ENCODE measurements at places on chromosomes 1 and 21. TPM values are rescaled to one million over a fixed set of nuclear protein-coding genes. Genes with fewer than 3 reads are reported as not detected.

UBL4B gene
- total RNA-seq, result not detected

GRCh38 chr1:230142608-230143210, 75.7 kb downstream of the GALNT2 start:
- DNase-seq, result no peak

- DNase-seq, result no peak
Observed at GRCh38 chr21:19864476-19864875, 1133.7 kb upstream of the NCAM2 start.

- no peak for DNase-seq
Observed at GRCh38 chr1:231792634-231793033, 166.0 kb downstream of the DISC1 start.

ACOT11 gene
- 11.1 TPM for total RNA-seq

- DNase-seq, result no peak
Observed at GRCh38 chr1:88985032-88985431, 7.4 kb downstream of the KYAT3 start.

GRCh38 chr1:162230517-162230916, 146.1 kb downstream of the SPATA46 start:
- DNase-seq, result no peak

TEX38 gene
- total RNA-seq, result not detected

DNA sequence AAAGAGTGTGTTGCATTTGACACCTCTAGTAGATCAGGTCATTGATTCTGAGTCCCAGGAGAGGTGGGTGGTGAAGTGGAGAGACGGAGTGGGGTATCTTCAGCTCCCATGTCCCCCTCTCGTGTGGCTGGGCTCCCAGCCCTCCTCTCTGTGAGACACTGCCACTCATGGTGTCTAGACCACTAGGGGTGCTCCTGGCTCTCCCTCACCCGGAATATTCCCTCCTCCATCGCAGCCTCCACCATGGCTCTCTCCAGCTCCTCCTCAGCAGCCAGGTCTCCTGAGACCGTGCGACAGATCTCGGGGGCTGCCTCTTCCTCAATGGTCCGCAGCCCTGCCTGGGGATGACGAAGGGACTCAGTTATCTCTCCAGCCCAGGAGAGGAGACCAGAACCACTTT, 20.6 kb upstream of the KIF21B start:
- DNase-seq, result no peak

GRCh38 chr1:181131255-181131941, 42.9 kb downstream of the IER5 start:
- DNase-seq, result no peak

- DNase-seq, result no peak
Observed at GRCh38 chr1:80445033-80445432, 1355.7 kb upstream of the ADGRL2 start.

DNA sequence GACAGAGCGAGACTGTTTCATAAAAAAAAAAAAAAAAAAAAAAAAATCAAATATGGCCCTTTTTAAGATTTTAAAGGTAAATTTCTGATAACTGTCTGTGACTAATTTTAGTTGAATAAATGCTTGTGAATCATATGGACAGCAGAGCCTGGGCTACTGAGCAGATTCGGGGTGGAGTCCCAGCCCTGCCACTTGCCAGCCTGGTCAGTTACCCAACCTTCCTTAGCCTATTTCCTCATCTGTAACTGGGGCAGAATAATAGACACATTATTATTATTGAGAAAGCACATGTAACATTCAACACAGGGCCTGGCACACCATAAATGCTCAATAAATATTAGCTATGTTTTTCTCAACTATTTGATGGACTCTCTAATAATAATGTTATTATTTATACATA, 11.2 kb upstream of the H3-3A start:
- no peak for DNase-seq

DNA sequence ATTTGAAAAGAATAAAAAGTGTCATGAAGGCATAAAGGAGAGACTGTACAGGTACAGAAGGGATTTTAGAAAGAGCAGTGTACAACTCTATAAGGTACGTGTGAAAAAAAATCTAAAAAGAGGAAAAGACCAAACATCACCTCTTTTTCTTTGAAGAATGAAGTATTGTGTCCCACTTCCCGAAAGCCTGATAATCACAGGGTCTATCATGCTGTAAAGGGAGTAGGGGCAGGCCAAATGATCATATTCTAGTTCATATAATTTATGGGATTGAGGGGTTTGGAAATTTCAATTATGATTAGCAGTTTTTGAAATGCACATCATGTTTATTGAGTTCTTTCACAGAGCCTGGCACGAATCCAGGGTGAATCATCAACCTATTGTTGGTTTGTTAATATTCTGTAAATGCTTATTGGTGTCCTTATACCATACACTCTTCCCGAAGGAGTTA, 910 bp upstream of the RERE start:
- no peak for DNase-seq

GRCh38 chr21:36030581-36031189, 29.6 kb downstream of the SETD4 start:
- no peak for DNase-seq

- no peak for DNase-seq
Observed at GRCh38 chr1:31297277-31298247, 730 bp downstream of the ZCCHC17 start.

DNA sequence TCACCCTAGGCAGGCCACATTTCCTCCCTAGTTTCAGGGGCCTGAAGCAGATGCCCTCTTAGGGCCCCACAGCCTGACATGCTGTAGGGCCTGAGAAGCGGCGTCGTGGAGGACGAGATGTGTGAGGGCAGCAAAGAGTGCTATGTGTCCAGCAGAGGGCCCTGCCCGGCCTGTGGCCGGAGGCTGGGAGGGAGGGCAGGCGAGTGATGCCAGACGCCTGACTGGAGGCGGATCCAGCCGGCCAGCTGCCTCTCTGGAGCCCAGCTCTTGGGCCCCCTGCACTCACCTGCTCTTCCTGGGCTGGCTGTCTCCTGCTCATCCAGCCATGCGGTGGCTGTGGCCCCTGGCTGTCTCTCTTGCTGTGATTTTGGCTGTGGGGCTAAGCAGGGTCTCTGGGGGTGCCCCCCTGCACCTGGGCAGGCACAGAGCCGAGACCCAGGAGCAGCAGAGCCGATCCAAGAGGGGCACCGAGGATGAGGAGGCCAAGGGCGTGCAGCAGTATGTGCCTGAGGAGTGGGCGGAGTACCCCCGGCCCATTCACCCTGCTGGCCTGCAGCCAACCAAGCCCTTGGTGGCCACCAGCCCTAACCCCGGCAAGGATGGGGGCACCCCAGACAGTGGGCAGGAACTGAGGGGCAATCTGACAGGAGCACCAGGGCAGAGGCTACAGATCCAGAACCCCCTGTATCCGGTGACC, at the start of gene GPR37L1:
TSS of gene GPR37L1 (plus strand) at position 279 of the 697 bp plus-strand sequence. CDS start at position 326, 47 bp downstream.
- peak; percentile 40 for DNase-seq

C1orf74 gene
- total RNA-seq, result 2.1 TPM

PRR9 gene
- not detected for total RNA-seq

HPDL gene
- 1.7 TPM for total RNA-seq

- DNase-seq, result no peak
Observed at GRCh38 chr1:48966583-48966982, 189.9 kb upstream of the BEND5 start.

DNA sequence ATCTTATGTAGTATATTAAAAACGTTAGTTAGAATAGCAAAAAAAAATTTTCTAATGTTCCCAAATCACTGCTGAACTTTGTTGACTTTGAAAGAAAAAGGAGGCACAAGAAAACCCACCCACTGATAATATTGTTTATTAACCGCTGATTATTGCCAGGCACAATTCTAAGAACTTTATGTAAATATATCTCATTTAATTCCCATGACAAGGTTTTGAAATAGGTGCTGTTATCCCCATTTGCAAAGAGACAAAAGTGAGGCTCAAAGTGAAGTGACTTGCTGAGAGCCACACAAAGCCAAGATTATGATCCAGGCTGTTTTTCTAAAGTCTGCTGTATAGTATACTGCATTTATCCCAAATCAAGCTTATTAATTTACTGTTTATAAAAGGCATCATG, 56.4 kb downstream of the SASS6 start:
- no peak for DNase-seq

GRCh38 chr1:53722025-53722424, 16.9 kb downstream of the GLIS1 start:
- no peak for DNase-seq

GRCh38 chr1:45535988-45536766, 14.4 kb upstream of the AKR1A1 start:
- DNase-seq, result no peak

DNA sequence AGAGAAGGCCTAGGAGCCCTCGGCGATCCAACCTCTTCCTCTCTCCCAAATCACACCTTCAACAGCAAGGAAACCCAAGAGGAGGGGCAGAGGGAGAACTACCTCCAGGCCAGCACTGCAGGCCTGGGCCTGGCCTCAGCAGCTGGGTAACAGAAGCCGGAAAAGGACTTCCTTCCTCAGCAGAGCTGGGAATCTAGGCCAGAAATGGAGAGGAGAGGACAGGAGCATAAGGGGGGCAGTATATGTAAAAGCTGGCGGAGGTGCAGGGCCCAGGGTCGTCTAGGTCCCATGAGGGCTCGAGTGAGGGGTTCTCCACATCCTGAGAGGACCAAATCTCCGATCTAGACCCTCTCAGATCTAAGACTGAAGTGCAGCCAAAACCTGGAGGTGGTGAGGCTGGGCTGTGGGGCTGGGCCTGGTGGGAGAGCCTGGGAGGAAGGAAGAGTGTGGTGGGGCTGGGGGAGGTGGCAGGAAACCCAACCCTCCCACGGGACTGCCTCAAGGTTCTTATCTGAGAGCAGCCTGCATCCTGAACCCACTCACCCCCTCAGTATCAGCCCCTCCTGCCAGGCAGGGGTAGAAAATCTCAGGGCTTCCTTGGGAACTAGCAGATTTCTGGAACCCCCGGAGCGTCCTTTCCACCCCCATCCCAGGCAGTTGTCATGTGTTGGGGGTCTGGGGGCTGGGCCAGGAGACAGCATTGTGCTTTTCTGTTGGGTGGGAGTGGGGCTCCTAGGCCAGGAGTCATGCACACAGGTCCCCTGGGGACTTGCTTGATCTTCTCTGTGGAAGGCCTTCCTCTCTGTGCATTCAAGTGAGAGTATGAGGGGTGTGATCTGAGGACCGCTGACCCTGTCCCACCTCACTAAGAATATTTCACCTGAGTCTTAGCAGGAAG, 33.0 kb downstream of the PIK3C2B start:
- DNase-seq, result no peak

DNA sequence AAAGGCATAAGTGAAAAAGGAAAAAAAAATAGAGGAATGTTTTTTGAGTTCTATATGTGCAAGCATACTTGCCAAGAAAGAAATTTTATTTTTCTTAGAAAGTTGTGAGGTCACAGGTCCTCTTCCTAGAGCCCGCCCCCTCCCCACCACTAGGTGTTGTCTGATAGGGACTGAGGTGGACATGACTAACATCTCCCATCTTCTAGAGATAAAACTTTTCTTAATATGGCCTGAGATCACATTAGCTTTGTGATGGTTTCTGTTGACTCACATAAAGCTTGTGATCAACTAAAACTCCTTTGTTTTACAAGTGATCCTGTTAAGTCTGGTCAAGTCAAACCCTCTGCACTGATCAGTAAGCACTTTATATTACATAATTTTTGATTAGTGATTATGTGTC, 33.4 kb upstream of the CITED4 start:
- DNase-seq, result no peak

FLG2 gene
- total RNA-seq, result not detected

ZNF593OS gene
- not detected for total RNA-seq

DNA sequence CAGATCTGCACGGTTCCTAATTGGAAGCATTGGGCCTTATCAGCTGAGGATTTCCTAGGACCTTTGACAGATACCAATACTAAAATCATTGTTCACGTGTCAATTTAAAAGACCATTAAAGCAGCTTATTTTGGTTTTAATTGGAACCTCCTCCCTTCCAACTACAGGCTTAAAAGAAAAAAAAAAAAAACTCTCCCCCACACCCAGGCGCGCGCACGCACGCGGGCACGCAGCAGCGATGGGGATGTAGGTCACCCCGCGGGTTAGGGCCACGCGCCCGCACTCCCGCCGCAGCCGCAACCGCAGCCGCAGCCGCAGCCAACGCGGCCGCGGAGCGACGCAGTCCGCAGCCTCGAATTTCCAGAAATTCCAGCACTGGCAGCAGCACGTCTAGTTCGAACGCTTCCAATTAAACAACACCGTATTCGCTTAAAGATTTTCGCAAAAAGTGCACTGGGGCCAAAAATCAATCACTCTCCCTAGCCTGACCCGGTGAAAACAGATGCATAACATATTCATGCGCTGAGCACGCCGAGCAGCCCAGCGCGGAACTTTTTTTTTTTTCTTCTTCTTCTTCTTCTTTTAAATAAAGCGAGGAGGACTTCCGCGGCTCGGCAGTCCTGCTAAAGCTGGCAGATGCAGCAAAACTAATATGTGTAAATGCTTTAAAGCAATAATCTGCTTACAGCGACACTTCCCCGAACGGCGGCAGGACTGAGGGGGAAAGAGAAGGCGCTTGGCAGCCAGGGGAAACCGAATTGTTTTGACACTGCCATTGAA, 13.3 kb upstream of the BARHL2 start:
- DNase-seq, result no peak

DNA sequence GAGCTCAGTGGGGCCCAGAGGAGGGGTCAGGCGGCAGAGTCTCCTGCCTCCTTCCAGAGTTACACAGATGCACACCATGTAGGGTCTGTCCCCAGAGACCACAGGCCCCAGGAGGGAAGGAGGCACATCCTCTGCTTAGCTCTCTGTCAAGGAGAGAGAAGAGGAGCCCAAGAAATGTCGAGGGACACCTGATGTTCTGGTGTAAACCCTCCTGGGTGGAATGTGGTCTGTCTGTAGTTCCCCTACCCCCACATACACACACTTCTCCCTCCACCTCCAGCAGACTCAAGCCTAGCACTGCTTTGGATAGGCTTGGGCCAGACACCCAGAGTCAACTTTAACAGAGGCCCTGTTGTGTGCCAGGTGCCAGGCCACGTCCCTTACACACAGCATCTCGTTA, 34.2 kb downstream of the KIF21B start:
- no peak for DNase-seq

RNF186 gene
- total RNA-seq, result not detected

NPPB gene
- not detected for total RNA-seq

DNA sequence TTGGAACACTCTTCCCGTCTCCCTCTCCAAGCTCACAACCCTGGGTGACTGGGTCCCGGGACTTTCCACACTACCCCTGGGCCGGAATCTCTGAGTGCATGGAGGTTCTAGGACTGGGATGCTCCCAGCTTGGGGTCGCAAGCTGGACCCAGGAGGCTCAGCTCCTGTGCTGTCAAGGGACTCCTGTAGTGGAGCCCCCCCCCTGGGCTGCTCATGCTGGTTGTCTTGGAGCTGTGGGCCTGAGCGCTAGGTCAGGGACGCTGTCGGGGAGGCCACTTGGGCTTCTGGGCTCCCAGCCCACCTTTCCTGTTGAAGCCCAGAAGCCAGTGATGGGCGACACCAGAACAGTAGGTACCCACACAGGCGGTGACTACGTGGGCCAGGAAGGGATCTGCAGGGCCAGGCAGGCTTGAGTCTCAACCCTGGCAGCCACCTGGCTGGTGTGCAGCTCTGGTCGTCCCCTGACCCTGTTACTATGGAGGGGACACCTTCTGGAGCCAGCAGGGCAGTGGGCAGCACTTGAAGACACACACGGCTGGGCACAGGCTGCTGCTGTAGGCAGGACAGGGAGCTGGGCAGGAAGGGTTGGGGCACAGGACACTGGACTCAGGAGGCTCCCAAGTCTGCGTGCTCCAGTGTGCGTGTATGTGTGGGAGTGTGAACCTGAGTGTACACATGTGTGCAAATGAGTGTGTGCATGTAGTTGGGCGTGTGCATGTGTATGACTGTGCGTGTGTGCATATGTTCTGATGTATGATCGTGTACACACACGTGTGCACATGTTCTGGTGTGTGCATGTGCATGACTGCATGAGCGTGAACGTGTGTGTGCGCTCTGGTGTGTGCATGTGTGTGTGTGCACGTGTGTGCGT, 3.0 kb downstream of the MMEL1 start:
- no peak for DNase-seq
